Activated CD4-positive, alpha-beta T cell treated with anti-CD3 and anti-CD28 coated beads for 1 hour (primary cell): ENCODE measurements at places on chromosomes 11 and 22.

GRCh38 chr11:64877390-64878222 is 815 bp downstream of the EHD1 start:
- DNase-seq: no peak

DNA sequence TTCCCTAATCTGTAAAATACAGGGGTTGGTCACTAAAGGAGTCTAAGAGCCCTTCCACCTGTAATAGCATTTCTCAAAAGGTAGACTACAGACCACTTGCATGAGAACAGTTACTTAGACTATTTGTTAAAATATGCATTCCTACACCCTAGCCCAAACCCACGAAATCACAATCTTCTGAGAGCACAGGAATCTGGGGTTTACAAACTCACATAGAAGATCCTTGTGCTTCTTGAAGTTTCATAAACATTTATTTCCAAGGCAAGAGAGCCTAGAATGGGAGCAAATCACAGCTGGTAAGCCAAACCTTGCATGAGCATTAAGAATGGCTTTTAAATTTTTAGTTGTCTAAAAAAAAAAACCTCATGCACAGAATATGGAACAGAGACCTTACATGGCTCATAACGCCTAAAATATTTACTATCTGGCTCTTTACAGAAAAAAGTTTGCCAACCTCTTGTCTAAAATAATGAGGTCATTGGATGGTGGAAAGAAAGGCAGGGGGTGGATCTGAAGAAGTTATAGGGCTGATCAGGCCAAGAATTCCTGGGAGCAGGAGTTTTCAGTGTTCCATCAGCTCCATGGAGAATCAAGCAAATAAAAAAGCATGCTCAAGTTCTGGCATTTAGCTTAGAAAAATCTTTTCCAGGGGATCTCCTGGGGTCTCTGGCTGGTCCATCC is 133.4 kb downstream of the CCDC34 start:
- no peak for DNase-seq

DNA sequence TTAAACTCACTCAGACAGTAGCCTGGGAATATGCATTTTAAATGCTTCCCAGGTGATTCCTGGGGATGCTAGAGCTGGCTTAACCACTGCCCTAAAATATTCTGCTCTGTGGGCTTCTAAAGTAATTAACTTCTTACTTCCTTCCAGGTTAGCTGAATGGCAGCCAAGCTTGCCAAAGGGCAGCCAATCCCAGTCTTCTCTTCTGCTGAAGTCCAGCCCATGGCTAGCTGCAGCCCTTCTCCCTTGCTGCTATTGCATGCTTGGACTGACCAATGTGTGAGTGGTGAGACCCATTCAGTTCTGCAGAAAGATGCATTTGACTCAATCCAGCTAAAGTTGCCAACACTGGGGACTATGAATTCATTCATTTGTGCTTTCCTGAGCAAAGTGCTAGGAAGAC is 411.9 kb downstream of the SOX6 start:
- DNase-seq: no peak

DNA sequence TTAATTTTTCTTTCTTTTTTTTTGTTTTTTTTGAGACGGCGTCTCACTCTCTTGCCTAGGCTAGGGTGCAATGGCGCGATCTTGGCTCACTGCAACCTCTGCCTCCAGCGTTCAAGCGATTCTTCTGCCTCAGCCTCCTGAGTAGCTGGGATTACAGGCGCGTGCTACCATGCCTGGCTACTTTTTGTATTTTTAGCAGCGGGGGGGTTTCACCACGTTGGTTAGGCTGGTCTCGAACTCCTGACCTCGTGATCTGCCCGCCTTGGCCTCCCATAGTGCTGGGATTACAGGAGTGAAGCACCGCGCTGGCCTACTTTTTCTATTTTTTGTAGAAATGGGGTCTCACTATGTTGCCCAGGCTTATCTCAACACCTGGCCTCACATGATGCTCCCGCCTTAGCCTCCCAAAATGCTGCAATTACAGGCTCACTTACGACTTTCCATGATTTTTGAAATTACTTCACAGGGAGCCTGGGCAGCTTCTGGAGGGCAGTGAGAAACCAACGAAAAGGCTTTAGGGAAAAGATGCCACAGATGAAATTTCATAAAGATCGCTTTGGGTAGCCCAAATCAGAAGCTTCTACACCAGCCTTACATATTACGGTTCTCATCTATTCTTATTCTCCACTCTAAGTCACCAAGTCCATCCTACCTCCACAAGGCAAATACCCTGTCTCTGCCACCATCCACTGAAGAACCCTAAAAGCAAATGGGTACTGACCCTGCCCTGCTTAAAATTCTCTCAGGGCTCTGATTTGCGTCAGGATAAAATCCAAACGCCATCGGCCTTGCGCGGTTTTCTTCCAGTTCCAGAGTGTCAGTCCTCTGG is 866 bp upstream of the RRM1 start:
- no peak for DNase-seq

- no peak for DNase-seq
Measured at GRCh38 chr22:31036671-31037550, 44.2 kb upstream of the SMTN start.

DNA sequence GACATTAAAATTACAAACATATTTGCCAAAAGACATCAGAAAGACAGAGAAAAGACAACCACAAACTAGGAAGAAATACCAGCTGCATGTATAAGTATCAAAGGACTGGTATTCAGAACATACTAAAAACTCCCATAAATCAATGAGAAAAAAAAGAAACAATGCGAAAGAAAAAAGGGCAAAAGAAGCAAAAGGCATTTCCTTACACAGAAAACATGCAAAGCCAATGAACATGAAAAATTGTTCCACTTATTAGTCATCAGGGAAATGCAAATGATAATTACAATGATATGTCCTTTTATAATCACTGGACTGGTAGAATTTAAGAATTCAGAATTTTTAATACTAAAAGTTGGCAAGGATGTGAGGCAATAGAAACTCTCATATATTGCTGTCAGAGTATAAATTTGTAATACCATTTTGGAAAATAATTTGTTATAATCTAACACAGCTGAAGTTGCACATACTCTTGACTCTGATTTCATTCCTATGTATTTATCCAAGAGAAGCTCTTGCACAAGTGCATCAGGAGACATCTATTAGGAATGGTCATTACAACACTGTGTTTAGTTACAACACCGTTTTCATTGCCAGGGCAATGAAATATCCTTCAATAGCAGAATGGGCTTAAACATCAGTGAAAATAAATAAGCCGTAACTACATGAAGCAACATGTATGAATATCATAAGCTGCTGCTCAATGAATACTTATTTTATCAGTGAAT is 279.7 kb downstream of the SWAP70 start:
- no peak for DNase-seq

DNA sequence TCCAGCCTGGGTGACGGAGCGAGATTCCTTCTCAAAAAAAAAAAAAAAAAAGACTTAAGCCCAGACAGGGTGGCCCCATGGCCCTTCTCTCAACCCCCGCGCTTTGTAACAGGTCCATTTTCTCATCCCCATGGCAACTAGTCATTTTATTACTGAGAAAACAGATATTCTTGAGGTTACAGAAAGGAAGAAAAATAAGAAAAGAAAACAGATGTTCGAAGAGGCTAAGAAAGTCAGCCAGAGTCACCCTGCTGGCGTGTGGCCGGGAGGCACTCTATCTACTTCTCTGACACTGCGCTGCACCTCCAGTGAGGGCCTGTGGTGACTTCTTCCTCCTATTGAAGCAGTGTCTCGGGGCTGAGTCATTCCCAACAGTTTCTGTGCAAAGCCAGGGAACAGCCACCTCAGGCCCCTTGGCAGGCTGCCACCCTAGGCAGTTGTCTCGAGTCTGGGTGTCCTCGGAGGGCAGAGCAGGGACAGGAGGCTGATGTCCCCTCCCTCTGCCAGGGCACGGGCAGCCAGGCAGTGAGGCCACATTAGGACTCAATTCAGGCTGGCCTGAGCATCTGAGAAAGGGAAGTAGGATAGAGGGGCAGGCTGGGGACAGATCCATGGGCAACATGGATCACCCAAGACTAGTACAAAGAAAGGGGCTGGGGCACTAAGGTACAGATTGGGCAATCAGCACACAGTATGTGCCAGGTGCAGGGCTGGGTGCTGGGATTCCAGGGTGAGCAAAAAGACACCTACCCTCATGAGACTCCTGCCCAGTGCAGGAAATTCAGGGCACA is 16.4 kb upstream of the SYVN1 start:
- DNase-seq: no peak

GRCh38 chr11:18707811-18708340 is 9.3 kb downstream of the TMEM86A start:
- no peak for DNase-seq

DNA sequence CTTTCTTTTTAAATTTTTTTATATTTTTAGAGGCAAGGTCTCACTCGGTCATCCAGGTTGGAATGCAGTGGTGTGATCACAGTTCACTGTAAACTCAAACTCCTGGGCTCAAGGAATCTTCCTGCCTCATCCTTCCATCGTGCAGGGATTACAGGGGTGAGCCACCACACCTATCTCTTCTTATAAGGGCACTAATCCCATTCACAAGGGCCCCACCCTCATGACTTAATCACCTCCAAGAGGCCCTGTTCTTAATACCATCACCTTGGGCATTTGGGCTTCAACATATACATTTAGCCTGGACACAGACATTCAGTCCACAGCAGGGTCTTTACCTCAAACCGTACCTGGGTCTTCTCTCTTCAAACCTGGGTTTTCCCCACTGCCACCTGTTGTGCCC is 4.5 kb upstream of the GTSE1 start:
- no peak for DNase-seq
